ENCODE measurements at places on chromosomes 3 and 15.

- DNase-seq, result no peak
Measured at GRCh38 chr15:65653341-65653740, 31.6 kb downstream of the SLC24A1 start.

DNA sequence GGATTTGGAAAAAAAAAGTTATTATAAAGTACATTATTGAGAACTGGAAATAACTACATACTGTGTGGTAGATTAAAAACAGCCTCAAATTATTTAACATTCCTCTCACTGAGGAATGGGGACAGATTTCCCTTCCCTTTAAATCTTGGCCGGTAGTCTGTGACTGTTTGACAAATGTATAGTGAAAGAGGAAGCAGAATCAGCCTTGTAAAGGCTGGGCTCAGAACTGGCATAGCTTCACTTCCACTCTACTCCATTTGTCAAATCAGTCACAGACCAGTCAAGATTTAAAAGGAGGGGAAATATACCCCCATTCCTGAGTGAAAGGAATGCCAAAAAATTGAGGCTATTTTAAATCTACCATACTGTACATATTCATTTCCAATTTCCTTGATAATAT, 18.2 kb upstream of the B4GALT4 start:
- DNase-seq, result no peak

DNA sequence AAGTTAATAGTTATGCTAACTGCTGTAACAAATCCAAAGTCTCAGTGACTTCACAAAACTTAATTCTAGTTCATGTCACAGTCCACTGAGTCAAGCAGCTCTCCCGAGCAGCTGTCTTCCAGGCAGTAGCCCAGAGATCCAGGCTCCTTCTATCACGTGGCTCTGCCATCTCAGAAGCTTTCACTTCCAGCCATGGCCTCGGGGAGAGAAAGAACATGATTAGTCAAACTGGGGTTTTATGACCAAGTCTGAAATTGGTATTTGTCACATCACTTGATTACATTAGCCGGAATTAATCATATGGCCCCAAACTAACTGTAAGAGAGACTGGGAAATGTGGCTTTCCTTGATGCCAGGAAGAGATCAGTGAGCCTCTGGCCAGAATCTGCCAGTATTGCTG, 70.2 kb upstream of the DGKG start:
- no peak for DNase-seq

- DNase-seq, result no peak
Measured at GRCh38 chr3:161567577-161568361, 71.2 kb downstream of the OTOL1 start.

GRCh38 chr3:12427551-12427950, 56.7 kb upstream of the TSEN2 start:
- no peak for DNase-seq

- no peak for DNase-seq
Measured at GRCh38 chr15:39188930-39189329, 391.9 kb upstream of the THBS1 start.

- DNase-seq, result no peak
Measured at GRCh38 chr3:47008851-47009224, 29.4 kb downstream of the NBEAL2 start.

DNA sequence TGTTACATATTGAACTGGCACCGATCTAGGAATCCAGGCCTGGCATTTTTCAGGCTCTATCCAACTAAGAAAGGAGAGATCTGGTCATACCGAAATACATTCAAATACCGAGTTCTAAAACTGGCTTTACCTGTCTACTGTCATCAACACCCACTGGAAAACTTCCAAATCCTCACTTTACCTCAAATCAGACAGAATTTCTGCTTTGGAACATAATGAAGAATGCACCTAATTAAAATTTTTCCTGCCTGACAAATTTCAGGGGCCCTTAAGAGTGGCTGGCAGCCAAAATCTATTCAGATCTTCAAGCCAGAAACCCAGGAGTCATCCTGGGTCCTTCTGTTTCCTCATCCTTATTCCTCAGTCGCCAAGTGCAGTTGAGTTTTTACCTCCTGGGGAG, 198.6 kb upstream of the FEZF2 start:
- DNase-seq, result no peak

GRCh38 chr15:22903427-22903826, 65.0 kb downstream of the NIPA2 start:
- DNase-seq, result no peak

GRCh38 chr3:46693892-46694226, 380 bp upstream of the ALS2CL start:
- DNase-seq, result no peak

DNA sequence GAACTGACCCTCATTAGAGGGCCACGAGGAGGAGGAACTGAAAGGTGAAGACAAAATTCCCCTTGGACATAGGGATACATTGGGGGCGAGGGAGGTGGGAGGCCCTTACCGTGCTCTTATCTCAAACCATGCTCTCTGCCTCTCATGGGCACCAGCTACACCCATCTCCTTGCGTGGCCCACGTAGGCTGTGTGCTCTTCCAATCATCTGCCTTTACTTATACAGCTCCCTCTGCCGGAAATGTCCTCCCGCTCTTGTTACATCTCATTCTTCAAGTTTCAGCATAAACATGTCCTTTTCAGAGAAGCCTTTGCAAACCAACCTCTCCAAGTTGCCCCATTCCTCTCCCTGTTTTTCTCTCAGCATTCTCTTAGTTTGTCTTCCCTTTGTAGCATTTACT, 307.8 kb upstream of the PROK2 start:
- no peak for DNase-seq

GRCh38 chr3:156837115-156837514, 11.0 kb downstream of the LEKR1 start:
- DNase-seq, result no peak

GRCh38 chr3:179884136-179884535, 152.6 kb downstream of the PEX5L start:
- DNase-seq, result no peak

DNA sequence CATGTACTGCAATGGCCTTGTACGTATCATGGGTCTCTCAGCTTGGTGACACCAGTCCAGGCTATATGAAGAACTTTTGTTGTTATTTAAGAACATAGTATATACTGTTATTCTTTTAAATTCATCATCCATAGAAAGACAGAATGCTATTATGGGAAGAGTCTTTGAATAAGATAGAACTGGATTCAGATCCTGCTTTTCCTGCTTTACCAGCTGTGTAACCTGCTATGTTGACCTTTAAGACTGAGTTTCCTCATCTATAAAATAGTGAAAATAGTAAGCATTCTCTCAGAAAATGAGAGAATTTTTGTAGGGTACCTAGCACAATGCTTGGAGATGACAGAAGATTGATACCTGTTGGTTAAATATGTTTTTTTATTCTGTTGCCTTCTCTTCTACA, 204.1 kb upstream of the TBL1XR1 start:
- DNase-seq, result no peak

- DNase-seq, result no peak
Measured at GRCh38 chr3:60440869-60441268, 810.4 kb downstream of the FHIT start.

DNA sequence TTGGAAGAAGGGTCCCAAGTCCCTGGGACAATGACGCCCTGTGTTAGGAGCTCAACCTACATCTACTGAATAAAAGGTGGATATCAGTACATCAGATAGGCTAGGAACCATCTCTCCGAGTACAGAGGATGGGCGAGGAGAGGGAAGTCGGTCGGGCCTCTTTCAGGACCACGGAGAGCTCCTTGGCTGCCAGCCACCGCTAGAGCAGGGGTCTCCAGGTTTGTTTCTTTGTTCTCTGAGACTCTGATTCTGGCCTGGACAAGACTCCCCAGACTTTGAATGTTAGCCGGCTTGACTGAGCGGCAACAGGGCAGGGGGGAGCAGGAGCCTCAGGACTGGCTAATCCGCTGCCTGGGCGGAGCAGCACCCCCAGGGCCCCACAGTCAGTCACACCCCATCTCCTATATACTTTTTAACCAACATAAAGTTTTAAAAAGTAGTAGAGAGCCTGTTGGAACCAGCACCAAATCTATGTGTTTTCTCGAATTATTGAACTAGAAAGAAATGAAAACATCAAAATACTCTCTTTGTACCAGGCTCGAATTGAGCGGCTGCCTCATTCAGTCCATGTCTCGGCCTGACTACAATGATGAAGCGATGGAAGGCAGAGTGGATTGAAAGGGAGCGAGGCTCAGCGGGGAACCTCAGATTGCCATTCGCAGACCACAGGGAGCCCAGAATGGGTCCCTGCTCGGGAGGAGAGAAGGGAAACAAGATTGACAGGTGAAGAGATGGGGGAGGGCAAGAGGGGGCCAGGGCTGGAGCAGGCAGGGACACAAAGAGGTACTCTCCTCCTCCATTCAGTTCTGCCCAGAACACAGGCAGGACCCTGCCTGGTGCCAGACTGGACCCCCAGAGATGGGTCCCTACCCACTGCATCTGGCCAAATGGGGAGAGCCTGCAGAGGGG, 131.6 kb downstream of the TPRA1 start:
- no peak for DNase-seq

DNA sequence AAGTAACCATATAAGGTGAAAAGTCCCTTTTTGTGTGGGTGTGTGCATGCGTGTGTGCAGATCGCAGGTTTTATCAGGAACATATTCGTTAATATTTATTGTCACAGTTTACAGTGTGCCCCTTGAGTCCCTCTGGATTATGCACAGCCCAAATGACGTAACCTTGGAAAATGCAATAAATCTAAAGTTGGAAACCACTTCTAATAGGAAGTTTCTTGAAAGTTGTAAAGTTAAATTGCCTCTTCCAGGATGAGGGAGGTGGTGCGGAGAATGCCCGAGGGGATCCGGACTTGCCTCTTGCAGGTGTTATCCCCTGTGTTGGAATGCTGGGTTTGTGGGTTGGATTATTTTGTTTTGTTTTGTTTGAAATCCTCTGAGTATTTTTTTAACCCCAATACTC, 143.3 kb downstream of the CMSS1 start:
- no peak for DNase-seq

- DNase-seq, result no peak
Measured at GRCh38 chr3:12946649-12947316, 105.4 kb upstream of the RPL32 start.

DNA sequence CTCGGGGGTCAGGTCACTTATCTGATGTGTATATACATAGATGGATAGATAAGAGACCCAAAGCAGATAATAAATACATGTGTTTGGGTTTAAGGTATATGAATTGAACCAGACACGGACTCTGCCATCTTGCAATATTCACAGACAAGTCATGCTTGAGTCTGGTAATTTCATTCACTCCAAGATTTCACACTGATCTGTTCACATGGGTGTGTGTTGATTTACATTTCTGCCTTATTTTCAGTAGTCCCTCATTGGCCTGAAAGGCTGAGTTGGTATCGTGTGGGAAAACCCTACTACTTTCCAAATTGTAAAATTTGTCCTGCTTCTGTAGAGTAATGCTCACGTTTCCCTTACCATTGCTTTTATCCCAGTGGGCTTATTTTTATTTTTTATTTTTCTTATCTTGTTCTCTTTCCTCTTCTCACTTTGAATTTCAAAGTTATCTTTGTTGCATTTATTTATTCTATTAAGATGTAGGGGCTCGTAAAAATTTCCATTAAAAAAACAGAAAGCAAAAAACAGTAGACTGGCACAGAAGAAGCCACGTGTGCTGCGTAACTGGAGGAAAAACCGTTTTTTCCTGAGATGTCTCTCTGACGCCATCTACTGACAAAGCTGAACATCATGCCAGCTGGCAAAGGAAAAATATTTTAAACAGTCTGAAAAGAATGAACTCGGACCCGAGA, 10.8 kb upstream of the MFSD1 start:
- DNase-seq, result no peak

- DNase-seq, result no peak
Measured at GRCh38 chr3:32448686-32449474, 53.8 kb downstream of the CMTM6 start.

DNA sequence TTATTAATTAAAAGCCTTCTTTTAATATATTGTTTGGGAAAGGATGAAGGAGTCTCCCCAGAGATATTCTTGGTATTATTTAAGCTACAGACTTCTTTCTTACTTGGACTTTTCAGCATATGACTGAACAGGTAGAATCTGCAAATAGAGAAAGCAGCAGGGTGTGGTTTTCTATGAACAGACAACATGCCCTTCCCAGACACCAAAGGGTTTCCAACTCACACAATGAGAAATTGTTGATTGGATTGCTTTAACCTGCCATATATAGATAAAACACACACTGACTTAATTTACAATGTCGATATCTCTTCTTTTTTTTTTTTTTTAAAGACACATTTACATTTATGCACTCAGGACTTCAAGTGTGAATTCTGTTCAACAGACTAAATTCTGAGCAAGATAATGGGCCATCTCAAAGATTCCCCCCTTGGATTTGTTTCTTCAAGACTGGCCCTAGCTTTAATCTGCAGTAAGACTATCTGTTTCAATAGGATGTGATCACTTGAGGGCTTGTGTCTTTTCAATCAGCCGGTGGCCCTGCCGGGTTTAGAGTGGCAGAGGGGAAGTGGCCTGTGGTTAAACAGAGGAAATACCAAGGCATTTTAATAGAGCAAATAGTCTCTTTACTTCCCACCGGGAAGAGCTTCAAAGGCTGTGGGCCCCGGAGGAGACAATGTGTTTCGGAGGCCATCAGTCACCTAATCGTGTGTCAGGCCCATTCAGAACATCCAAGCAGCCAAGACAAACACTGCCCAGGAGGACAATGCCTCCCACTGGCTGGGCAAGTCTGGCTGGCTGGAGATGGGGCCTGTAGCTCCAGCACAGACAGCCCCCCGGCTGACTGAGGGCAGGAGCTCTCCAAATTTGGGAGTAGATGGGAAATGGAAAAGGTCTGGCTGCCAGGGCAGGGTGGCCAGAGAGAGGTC, 6.1 kb downstream of the IL17RD start:
- DNase-seq, result no peak

DNA sequence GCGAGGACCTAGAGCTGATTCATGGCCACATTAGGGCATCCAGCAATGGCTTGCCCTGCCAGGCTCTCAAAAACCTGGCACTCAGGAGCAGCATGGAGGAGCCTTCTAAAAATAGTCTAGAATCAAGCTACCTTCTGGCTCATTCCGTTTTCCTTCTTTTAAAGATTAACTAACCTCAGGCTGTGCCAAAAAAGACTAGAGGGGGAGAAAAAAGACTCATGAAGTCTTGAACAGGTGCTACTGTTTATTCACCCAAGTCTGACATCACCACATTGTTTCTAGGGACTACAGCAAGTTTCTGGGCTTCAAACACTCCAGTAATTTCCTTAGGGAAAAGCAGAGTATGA, 125.8 kb downstream of the TNIK start:
- no peak for DNase-seq

GRCh38 chr15:44286814-44287452, 1.6 kb upstream of the GOLM2 start:
- DNase-seq, result no peak

- DNase-seq, result no peak
Measured at GRCh38 chr3:16290007-16290826, 25.2 kb downstream of the OXNAD1 start.

- DNase-seq, result no peak
Measured at GRCh38 chr3:103057003-103057402, 622.2 kb downstream of the ZPLD1 start.

- DNase-seq, result no peak
Measured at GRCh38 chr15:39961051-39961450, 27.1 kb downstream of the EIF2AK4 start.

- no peak for DNase-seq
Measured at GRCh38 chr3:156997351-156997750, 162.6 kb downstream of the CCNL1 start.

All from stimulated activated CD8-positive, alpha-beta memory T cell treated with anti-CD3 and anti-CD28 coated beads, Interleukin-12 subunit alpha, Interleukin-12 subunit beta, amount 100 ng/mL, for 1 hour (primary cell).